ENCODE measurements at places on chromosomes 7 and 10.

DNA sequence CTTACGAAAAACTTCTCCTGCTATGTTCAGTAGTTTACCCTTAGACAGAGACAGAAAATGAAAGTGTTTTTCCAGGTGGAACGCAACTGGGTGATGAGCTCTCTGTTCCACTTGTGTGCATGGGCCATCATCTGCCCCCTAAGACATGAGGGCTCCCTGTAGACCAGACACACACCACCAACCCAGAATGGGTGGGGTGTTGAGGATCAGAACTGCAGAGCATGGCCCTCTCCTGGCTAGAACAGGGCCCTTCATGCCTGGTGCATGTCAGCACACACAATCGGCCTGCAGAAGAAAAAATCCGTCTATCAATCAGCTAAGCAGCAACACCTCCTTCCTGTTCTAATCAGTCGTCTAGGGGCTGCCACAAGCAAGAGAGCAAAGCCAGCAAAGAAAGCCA, 186.2 kb upstream of the INHBA start:
- no peak for DNase-seq

GRCh38 chr10:110931769-110932381, 12.5 kb downstream of the SHOC2 start:
- DNase-seq: no peak

DNA sequence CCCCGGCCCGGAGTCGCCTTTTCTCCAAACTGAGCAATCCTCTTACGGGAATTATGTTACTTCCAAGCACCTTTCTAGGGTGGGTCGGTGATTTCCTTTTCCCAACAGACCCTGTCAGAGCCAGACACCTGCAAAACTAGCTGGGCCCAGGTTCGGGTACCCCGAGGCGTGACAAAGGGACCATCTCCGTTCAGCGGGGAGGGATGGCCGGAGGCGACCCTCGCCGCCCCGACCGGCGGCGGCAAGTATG, 445 bp downstream of the PPA1 start:
- DNase-seq: no peak

GRCh38 chr7:4809666-4810065, 34.2 kb downstream of the AP5Z1 start:
- DNase-seq: no peak

- no peak for DNase-seq
Measured at GRCh38 chr10:7458556-7458955, 47.7 kb upstream of the SFMBT2 start.

DNA sequence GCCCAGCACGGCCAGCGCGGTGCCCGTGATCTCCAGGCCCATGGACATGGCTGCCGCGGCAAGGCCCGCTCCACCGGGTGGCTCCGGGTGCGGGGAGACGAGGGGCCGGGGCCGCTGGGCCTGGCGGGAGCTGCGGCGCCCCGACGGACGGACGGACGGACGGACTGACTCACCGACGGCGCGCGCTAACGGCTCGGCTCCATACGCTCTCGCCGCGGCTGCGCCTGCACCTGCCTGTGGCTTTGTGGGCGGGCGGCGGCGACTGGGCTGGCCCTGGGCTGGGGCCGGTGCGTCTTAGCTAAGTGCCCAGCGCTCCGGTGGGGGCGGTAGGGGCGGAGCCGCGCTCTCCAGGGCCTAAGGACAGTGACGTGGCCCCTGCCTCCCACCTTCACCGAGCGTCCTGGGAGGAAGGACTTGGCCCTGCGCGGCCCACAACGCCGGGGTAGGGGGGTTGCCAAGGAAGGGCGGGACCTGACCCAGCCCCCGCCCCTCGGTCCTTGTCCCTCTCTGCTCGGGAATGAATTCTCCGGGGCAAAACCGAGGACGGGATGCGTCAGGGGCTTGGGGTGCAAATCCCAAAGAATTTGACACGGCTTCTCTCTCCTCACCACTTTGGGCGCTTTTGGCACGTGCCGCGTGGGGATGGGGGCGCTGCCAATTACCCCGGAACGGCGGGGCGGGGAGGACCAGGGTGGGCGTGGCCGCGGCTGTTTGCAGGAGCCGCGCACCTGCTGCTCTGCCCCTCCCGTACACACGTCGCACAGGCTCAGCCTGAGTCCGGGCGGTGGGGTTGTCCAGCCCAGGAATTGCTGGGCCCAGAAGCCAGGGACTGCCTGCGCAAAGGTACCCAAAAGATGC, at the start of gene CLDN3:
Gene CLDN3 (minus strand): TSS at position 269 of the 858 bp plus-strand sequence. CDS start 221 bp downstream, at position 48.
- no peak for DNase-seq

- DNase-seq: peak; percentile 34
Measured at GRCh38 chr10:1420661-1421362, 316.5 kb downstream of the ADARB2 start.

DNA sequence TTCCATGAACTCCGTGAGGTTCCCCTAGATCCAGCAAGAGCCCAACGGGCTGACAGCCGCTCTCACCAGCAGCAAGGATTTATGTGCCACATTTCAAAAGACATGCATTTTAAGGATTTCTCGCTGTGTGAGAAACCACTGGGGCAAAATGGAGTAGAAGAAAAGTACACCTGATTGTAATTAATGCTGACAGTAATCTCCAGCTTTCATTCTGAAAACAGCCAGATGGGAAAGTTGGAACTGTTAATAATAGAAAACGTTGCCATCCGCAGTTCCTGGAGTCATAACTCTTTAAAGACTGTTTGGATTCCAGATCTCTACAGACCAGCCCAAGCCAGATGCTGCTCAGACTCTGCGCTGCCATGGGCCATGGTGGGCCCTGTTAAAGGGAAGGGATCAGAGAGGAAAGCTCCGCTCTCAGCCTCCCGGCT, 216.9 kb upstream of the GLI3 start:
- DNase-seq: no peak

GRCh38 chr7:84998665-84999064, 188.2 kb downstream of the SEMA3D start:
- no peak for DNase-seq

GRCh38 chr7:125663961-125664360, 734.3 kb upstream of the POT1 start:
- DNase-seq: no peak

GRCh38 chr7:33334349-33334748, 205.0 kb downstream of the BBS9 start:
- no peak for DNase-seq

DNA sequence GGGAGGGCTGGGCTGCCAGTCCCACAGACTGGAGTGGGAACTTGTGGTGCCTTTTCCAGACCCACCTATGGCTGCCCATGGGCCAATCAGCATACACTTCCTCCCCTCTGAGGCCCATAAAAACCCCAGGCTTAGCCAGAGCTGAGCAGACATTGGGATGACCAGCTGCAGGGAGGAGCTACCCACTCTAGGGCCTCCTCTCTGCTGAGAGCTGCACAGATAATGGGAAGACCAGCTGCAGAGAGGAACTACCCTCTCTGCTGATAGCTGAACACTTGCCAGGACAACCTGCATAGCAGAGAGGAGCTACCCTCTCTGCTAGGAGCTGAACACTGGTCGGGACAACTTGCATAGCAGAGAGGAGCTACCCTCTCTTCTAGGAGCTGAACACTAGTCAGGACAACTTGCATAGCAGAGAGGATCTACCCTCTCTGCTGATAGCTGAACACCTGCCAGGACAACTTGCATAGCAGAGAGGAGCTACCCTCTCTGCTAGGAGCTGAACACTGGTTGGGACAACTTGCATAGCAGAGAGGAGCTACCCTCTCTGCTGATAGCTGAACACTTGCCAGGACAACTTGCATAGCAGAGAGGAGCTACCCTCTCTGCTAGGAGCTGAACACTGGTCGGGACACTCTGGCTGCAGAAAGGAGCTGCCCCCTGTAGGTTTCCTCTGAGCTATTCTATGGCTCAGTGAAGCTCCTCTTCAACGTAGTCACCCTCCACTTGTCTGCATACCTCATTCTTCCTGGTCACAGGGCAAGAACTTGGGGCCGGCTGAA, 88.3 kb upstream of the CACUL1 start:
- DNase-seq: no peak

- no peak for DNase-seq
Measured at GRCh38 chr7:41501006-41501405, 201.9 kb downstream of the INHBA start.

DNA sequence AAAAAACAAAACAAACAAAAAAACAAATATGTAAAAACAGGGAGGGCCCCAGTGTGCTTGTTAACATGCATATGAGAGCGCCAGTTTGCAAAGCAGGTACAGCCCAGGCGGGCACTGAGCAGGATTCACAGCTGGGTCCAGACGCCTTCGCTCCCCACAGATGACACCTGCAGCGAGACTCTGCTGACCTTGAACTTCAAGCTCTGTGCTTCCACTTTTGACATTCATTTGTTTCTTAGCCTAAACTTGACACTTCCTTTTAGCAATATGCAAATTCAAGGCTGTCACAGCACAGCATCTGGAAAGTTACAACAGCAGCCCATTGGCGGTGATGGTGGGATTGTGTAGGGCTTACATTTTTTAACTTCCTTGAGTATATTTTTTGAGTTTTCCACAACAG, 88.8 kb upstream of the TNS3 start:
- no peak for DNase-seq

DNA sequence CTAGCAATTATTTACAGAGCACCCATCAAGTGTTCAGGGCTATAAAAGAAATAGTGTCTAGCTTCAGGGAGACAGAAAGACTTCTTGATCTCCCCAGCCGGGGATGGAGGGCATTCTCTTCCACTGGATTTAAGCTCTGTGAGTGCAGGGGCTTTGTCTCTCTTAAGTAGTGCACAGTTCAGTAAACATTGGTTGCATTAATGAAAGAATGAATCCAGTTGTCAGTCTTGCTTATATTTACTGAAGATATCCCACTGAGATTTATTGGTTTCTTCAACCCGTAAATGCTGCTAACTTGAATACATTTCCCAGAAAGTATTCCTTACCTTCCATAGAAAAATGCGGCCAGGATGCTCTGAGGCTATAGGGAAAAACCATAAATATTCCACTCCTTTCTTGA, 41.9 kb downstream of the AUTS2 start:
- DNase-seq: no peak

DNA sequence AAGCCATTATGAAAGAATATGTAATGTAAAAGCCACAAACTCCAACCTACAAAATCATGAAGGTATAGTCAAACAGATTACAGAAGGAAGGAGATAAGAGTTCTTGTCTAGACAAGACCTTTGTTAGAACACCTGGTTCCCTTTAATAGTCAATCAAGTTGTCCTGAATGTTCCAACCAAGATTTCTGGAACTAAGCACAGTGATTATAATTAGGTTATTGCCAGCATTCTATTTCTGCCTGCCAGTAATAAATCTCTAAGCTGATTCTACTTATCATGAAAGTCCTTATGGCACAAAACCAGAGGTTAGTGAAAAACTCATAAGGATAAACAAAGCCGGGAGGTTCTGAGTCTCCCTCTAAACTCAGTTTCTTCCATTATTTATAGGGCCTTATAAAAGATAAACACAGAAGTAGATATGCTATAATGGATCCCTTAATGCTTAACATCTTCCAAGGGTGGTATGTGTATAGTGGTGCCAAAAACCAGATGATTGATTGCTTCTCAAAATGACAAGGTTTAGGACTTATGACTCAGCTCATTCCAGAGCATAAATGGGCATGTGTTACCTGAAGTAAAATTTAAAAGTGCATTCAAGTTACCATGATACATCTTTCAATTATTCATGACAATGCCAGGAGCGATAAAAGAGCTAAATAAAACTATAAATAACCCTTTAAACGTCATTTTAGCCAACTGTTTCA, 237.2 kb downstream of the CSTF2T start:
- no peak for DNase-seq

DNA sequence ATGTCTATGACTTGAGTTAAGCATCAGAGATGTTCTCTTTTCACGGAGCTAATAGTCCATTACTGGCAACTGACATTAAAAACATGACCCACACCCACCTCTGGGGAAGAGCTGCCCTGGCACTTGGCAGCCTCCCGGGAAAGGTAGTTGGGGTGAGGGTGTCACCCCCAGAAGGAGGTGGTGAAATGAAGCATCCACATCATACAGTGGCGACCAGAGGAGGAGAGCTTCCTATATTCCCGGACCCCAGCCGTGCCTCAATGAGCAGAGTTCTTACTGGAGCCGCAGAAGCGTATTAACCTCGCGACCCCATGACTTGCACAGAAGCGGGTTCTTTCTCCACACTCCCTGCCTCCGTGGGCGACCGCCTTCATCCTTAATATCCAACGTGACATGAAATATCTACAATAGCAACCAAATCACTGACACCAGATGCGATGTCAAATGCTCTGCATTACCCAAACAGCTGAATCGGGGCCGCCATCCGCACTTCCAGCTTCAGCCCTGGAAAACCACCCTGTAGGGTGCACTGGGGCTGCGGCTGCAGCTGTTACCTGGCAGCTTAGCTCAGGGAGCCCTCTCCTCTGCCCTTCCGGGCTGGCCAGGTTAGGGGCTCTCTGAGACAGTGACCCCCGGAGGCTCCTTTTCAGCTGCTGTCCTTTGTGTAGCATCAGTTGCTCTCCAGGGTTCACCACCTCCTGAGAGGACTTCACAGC, 103.1 kb upstream of the PARD3 start:
- DNase-seq: no peak

DNA sequence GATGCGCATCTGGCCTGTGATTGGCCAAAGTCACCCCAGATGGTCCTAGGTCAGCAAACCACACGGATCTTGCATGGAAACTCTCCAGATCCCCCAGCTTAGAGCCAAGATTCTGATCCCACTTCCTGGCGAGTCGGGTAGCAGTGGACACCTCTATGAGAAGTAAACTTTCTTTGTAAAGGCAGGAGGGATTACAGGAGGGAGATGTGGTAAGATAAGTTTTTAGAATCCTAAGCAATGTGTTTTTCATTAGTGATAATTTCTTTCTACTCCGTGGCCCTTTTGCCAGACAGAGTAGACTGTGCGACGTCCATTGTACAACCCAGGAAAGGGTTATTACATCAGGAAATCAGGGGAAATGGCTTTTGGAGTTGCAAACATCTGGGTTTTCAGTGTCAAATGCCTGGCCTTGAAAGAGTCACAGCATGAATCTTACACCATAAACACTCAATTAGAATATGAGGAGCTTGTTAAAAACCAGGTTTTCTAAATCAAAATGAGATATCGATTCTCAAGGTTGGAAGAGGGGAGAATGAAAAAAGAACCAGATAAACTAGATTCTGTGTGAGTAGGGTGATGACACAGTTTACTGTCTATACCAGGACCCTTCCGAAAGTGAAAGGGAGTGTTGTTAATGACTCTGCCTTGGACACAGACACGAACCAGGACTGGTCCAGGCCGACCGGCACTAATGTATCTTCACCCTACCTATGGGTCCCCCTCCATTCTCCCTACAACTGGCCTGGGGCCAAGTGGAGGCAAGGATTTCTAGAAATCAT, 61.9 kb upstream of the WAC start:
- DNase-seq: no peak

- DNase-seq: no peak
Measured at GRCh38 chr7:128934361-128935341, 3.1 kb upstream of the IRF5 start.

DNA sequence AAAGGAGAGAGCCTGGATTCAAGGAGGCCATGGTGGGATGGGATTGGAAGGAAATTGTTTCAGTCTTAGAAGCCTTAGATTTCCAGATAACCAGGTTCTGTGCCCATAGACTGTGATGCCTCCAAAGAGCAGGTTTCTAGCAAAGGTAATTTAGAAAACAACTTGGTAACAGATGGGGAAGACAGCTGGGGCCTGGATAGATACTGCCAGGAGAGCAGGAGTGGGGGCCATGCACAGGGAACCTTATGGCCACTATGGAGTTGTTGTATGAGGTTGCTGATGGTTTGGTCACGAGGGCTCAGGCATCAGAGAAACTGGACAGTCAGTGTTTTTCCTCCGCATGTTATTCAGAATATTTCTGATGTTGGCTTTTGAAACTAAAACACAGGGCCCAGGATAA, 901.9 kb downstream of the LRMDA start:
- DNase-seq: no peak

Data from AML-193 (cell line).